ENCODE measurements at places on chromosomes 6 and 20.

DNA sequence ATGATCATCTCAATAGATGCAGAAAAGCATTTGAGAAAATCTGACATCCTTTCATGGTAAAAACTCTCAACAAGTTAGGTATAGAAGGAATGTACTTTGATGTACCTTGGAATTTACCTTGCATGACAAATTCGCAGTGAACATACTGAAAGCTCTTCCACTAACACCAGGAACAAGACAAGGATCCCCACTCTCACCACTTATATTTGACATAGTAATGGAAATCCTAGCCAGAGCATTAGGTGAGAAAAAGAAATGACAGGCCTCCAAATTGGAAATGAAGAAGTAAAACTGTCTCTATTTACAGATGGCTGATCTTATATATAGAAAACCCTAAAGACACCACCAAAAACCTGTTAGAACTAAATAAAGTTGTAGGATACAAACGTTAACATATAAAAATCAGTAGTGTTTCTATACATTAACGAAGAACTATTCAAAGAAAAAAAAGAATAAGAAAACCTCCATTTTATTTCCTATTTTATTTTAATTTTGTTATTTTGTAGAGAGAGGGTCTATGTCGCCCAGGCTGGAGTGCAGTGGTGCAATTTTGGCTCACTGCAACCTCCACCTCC is 26.9 kb downstream of the PCNA start:
- DNase-seq: no peak
- H3K4me1 ChIP-seq: no peaks in the 10 kb centered on the region
- H3K27me3 ChIP-seq: no peaks in the 10 kb centered on the region

- no peak for DNase-seq
- H3K27ac ChIP-seq: no peak overlapping the region
- no peaks in the 10 kb centered on the region for H3K27me3 ChIP-seq
- H3K36me3 ChIP-seq: no peaks in the 10 kb centered on the region
Measured at GRCh38 chr20:19275630-19276071, 63.2 kb downstream of the SLC24A3 start.

GRCh38 chr20:10807013-10807412 is 133.2 kb upstream of the JAG1 start:
- no peak for DNase-seq
- peaks cover 4% of the 10 kb centered on the region for H3K27me3 ChIP-seq
- H3K4me1 ChIP-seq: no peaks in the 10 kb centered on the region
- no peak overlapping the region for H3K4me3 ChIP-seq
- no peaks in the 10 kb centered on the region for H3K36me3 ChIP-seq

- no peak overlapping the region for H3K27ac ChIP-seq
- H3K27me3 ChIP-seq: no peaks in the 10 kb centered on the region
- H3K4me3 ChIP-seq: no peak overlapping the region
- DNase-seq: no peak
Measured at GRCh38 chr20:23493172-23493772, 2.4 kb downstream of the CST8 start.

- no peak overlapping the region for H3K4me3 ChIP-seq
- DNase-seq: no peak
- peaks cover 6% of the 10 kb centered on the region for H3K4me1 ChIP-seq
- no peak overlapping the region for H3K27ac ChIP-seq
- H3K27me3 ChIP-seq: peaks cover 1% of the 10 kb centered on the region
Measured at GRCh38 chr6:3252861-3253596, 5.7 kb upstream of the PSMG4 start.

DNA sequence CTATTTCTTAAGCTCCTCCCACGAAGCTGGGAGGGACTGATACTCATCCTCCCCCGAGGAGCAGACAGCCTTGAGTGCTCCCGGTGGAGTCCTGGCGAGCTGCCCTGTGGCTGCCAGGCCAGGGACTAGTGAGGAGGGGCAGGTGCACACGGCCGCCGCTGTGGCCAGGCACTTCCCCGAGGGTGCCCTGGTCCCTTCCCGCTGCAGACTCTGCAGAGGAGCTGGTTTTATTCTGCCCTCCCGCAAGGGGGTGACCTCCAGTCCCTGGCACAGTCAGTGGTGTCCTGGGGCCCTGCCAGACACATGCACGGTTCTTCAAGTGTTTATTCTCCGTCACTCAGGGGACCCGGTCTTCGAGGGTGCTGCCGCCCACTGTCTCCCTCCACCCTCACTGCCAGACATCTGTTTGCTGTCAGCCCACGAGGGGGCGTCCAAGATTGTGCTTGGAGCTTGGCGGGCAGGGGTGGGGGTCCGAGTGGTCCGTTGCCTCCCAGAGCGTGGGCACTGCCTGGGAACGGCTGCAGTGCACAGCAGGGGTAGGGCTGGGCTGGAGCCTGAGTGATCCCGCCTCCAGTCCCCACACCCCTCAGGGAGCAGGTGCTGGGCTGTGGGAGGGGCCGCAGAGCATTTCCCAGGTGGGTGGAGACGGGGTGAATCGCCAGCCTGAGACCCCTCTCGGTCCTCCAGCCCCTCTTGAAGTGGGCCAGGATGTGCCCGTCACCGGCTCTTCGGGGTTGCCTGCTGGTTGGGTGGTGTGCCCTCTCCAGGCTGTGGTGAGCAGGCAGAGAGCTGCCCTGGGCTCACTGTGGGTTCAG is 3.1 kb upstream of the CABLES2 start:
- H3K27ac ChIP-seq: no peak overlapping the region
- DNase-seq: no peak
- peaks cover 6% of the 10 kb centered on the region for H3K4me1 ChIP-seq
- no peak overlapping the region for H3K4me3 ChIP-seq

GRCh38 chr6:125363039-125363823 is 61.5 kb upstream of the HDDC2 start:
- no peak overlapping the region for H3K27ac ChIP-seq
- H3K4me1 ChIP-seq: peaks cover 2% of the 10 kb centered on the region
- H3K27me3 ChIP-seq: peaks cover 30% of the 10 kb centered on the region
- H3K4me3 ChIP-seq: peak overlapping the region; percentile 22
- H3K36me3 ChIP-seq: no peaks in the 10 kb centered on the region
- peak; percentile 42 for DNase-seq

GRCh38 chr6:47252633-47253032 is 57.1 kb downstream of the TNFRSF21 start:
- no peaks in the 10 kb centered on the region for H3K4me1 ChIP-seq
- H3K36me3 ChIP-seq: peaks cover 6% of the 10 kb centered on the region
- no peak overlapping the region for H3K27ac ChIP-seq
- no peak for DNase-seq

- H3K4me3 ChIP-seq: no peak overlapping the region
- H3K27ac ChIP-seq: no peak overlapping the region
- H3K4me1 ChIP-seq: no peaks in the 10 kb centered on the region
- no peak for DNase-seq
- no peaks in the 10 kb centered on the region for H3K27me3 ChIP-seq
Measured at GRCh38 chr6:35876902-35877301, 44.0 kb downstream of the SRPK1 start.

- H3K27ac ChIP-seq: no peak overlapping the region
- H3K27me3 ChIP-seq: no peaks in the 10 kb centered on the region
Measured at GRCh38 chr6:157962601-157963302, 18.9 kb upstream of the SYNJ2 start.

DNA sequence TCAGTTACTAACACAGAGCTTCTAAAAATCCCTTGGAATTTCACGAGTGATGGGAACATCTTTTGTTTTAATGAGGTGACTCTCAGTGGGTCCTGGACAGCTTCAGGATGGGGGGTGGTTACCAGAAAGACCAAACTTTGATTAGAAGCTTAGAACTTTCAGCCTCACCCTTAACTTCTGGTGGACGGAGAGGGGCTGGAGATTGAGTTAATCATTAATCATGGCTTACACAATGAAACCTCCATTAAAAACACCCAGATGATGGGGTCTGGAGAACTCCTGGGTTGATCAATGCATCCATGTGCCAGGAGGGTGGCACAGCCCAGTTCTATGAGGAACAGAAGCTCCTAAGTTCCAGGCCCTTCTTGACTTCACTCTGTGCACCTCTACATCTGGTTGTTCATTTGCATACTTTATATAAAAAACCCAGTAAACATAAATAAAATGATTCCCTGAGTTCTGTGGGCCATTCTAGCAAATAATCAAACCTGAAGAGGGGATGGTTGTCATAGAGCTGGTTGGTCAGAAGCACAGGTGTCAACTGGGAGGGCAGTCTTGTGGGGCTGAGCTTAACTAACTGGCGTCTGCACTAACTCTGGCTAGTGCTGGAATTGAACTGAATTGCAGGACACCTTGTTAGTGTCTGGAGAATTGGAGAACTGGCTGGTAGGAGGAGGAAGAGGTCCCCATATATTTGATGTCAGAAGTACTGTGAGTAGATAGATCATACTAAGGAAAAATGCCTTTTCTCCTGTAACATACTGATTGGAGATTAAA is 10.3 kb downstream of the RMND1 start:
- H3K27me3 ChIP-seq: no peaks in the 10 kb centered on the region
- DNase-seq: no peak
- no peak overlapping the region for H3K27ac ChIP-seq
- peaks cover 4% of the 10 kb centered on the region for H3K4me1 ChIP-seq
- peaks cover 2% of the 10 kb centered on the region for H3K36me3 ChIP-seq

GRCh38 chr6:143755301-143755744 is 77.6 kb downstream of the PHACTR2 start:
- H3K4me3 ChIP-seq: no peak overlapping the region
- peaks cover 2% of the 10 kb centered on the region for H3K4me1 ChIP-seq
- peaks cover 26% of the 10 kb centered on the region for H3K36me3 ChIP-seq

Data from IMR-90 (cell line).